HEK293T (cell line): ENCODE measurements at places on chromosomes 4 and X.

DNA sequence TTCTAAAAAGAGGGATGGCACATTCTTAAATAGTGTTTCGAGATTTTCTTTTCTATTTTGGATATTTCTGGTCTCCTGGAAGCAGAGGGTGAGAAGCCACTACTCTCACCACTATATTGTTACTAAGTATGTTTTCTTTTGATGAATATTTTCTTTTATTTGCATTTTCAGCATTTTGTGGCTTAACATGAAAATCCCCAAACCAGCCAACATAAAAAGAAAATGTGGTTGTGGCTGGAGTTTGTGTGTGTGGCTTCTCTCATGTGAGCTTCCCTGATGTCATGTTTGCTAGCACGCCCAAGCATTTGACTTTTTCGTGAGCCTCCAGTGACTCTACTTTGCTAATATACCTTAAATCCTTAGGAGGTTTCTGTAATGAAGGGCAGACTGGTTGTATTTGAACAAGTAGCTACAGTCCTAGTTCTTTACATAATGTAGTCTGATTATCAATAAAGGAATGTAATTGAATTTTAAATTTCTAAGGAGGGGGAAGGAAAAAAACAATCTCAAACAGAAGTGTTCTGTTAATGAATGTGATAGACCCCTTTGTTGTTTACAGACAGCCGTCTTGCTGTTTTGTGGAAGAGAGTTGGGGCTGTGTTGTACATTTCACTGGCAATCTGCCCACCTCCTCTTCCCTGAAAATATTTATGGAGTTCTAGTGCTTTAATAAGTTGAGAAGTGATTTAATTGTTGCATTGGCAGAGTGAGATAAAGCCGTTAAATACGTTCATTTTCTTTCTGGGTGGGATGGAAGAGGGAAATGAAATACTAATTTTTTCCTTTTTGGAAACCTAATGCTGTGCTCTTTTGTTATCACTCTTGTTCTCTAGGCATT, 114.6 kb downstream of the ARHGAP10 start:
- no peak for DNase-seq

GRCh38 chr4:93182722-93183121, 645.8 kb upstream of the ATOH1 start:
- no peak for DNase-seq

GRCh38 chrX:79366873-79367749, at the start of gene ITM2A:
TSS of gene ITM2A (minus strand) at chrX:79367334. CDS start at chrX:79367215, 119 bp downstream.
- DNase-seq, result no peak

DNA sequence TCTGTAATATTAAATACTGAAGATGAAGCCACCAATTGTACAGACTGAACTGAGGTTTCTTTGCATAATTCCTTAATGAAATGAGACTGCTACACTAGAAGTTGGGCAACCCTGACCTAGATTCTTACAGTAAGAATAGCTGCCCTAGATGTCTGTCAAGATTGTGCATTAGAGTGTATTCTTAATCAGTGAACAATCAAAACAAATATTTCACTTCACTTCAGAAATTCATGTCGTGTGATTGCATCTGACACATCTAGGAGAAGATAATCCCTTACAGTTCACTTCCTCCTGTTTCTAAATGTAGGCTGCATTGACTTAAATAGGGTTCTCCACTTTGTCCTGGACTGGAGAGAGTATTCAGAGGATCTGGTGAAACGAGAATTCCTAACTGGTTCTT, 283.1 kb downstream of the HNRNPD start:
- no peak for DNase-seq

DNA sequence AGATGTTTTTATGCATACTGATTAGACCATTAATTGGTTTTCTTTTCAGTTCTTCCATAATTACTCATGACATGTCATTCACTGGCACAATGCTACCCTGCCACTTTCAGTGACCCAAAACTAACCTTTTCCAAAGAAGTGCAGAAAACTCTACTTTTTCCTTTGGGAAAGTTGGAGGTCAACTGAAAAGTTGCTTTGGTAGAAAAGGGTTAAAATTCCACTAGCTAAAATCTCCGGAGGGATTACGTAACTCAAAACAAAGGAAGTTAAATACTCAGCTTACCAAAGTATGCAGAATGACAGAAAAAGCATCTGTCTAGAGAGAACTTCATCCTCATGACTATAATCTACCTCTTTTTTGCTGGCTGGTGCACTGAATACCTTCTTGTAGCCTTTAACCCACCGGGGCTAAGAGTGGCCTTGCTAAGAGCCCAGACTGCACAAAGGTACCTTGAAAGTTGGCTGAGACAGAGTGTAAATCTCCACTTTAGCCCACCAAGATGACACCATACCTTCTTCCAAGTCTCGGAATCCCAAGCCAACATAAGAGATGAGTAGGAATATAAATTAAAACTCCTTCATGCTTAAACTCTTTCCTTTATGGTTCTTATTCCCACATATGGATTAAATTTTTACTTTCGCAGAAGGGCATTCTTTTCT, 1099.5 kb upstream of the INTU start:
- DNase-seq, result no peak

DNA sequence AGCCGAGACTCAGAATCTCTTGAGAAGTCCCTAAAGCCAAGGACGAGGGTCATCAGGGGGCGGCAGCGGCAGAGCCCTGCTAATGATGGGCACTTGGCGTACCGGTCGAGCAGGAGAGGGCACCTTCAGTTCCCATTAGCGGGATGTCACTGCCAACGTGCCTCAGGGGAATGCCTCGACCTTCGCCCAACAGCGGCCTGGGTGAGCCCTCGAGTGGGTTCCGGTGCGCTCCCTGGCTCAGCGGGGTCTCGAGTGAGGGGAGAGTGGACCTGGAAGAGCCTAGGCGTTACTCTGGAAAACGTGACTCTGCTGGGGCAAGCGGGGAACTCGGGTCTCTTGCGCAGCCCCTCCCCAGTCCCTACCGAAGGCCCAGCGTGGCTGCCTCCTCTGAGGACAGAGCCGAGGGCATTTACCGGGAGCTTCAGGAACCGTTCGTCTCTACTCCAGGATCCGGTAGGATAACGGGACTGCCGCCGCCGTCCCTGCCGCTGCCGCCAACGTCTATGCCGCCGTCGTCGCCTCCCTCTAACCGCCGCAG, 36.9 kb downstream of the PGRMC1 start:
- DNase-seq, result no peak

- no peak for DNase-seq
Measured at GRCh38 chr4:1907848-1908525, 36.8 kb downstream of the NSD2 start.

GRCh38 chr4:165787516-165788274, 85.3 kb upstream of the TLL1 start:
- DNase-seq, result no peak

DNA sequence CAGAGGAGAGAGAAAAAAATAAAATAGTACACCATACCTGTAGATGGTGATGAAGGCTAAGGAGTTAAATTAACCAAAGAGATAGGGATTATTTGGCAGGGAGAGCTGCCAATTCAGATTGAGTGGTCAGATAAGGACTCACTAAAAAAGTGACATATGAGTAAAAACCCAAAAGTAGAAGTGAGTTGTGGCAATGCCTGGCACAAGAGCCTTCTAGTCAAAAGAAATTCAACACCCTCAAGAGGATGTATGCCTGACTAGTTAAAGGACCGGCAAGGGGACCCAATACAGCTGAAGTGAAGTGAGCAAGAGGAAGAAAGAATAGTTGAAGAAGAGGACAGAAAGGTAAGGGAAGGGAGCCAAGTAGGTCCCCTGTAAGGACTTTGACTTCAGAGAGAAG, 34.9 kb downstream of the ELF2 start:
- DNase-seq, result no peak

DNA sequence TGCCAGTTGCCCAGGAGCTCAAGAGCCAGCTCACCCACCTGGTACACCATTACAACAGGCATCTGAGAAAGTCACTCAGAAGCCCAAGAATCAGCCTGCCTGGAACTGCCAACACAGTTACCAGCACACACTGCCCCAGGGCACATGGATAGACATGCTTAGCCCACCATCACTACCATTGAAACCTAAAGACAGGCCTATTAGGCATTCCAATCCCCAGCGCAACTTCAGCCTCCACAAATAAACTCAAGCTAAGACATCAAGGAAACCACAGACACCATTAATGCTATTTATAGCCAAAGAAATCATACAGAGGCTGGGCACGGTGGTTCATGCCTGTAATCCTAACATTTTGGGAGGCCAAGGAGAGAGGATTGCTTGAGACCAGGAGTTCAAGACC, 42.3 kb downstream of the ATRX start:
- no peak for DNase-seq

GRCh38 chr4:168853770-168854169, 156.3 kb downstream of the CBR4 start:
- DNase-seq, result no peak
